Stimulated activated CD8-positive, alpha-beta memory T cell treated with anti-CD3 and anti-CD28 coated beads, Interleukin-4, amount 100 ng/mL, for 4 hours (primary cell): ENCODE measurements at places on chromosomes 5 and 9.

- DNase-seq, result no peak
Observed at GRCh38 chr5:4197151-4197550, 601.5 kb downstream of the IRX1 start.

- DNase-seq, result no peak
Observed at GRCh38 chr5:91668261-91668660, 285.1 kb upstream of the ARRDC3 start.

GRCh38 chr9:136701668-136702053 lies 10.7 kb upstream of the DIPK1B start:
- no peak for DNase-seq

- DNase-seq, result no peak
Observed at GRCh38 chr9:83166372-83166771, 103.4 kb upstream of the RASEF start.
